ENCODE measurements at places on chromosomes 16 and 17. TPM values are rescaled to one million over a fixed set of nuclear protein-coding genes. Genes with fewer than 3 reads are reported as not detected.
A peak's percentile ranks its signal among the peaks of the same experiment; 100 is the strongest.

Gene OR2C1
- not detected for total RNA-seq

DNA sequence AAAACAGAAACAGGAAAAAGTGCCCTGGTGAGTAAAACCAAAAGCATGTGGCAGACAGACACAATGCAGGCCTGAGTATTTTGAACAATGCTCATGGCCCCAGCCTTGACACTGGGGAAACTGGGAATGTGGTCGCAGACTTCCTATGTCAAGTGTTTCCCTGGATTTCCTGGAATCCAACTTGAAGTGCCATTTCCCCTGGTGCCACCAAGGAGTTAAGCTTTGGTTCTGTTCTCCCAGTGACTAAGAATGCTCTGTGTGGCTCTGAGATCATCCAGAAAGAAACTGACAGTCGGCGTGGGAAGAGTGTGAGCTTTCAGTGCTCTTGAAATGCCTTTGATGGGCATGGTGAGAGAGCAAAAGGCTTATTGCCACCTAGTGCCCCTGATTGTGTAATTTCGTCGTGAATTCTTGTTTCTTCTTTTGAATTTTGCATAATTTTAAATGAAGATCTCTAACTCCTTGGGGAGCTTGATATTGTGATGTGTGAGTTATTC is 96.0 kb downstream of the YPEL2 start:
- H3K4me3 ChIP-seq = no peak overlapping the region
- DNase-seq = no peak
- no peaks in the 10 kb centered on the region for H3K27me3 ChIP-seq
- no peaks in the 10 kb centered on the region for H3K36me3 ChIP-seq

Gene PRSS8
- total RNA-seq = not detected

Gene SDK2
- total RNA-seq = 0.44 TPM

- no peak overlapping the region for H3K27ac ChIP-seq
- no peak overlapping the region for H3K4me3 ChIP-seq
- H3K4me1 ChIP-seq = no peaks in the 10 kb centered on the region
- DNase-seq = no peak
These were observed 41.7 kb downstream of the PEMT start for GRCh38 chr17:17549732-17550366.

DNA sequence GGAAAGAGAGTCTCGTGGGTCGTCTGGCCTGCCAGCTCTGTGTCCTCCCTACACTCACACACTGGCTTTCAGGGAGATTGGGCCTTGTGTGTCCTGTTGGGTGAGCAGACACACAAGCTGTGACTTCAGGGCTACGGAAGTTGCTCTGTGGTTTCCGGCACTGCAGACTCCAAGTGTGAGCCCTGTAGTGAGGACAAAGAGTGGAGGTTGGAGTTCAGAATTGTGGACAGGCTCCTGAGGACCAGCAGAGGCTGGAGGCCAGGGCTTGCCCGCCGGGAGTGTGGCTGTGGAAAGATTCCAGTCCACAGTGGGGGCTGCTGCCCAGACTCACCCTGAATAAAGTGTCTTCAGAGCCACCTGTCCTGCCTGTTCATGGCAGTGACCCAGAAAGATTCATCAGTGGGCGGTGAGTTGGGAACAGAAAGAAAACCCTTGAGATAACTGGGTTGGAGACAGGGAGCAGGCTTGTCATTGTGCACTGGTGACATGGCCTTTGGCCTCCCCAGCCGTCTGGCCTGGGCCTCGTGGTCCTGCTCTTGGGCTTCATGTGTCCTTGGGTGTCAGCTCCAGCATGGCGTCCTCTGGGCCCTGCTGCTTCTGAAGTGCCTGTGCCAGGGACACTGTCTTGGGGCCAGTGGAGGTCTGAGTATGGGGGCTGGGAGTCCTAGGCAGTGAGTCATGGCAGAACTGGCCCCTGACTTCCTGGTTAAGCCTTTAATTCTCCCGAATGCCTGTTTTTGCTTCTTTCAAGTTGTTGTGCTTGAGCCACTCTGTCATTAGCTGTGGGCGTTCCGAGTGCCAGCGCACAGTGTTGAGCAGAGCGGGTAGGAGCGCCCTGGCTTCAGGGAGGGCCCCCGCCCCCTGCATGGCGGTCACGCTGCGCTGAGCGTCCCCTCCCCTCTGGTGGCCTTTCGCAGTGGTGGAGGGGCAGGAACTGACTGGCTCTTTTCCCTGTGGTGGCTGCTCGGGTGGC is 19.9 kb upstream of the ZNF750 start:
- H3K27me3 ChIP-seq = no peaks in the 10 kb centered on the region
- peaks cover 61% of the 10 kb centered on the region for H3K4me1 ChIP-seq
- H3K4me3 ChIP-seq = peak overlapping the region; percentile 50
- peak; percentile 39 for DNase-seq

Gene CDR2L
- total RNA-seq = 1.7 TPM

Measured in CD8-positive, alpha-beta memory T cell (primary cell).